ENCODE measurements at places on chromosomes 3 and 15.
A peak's percentile ranks its signal among the peaks of the same experiment; 100 is the strongest.

DNA sequence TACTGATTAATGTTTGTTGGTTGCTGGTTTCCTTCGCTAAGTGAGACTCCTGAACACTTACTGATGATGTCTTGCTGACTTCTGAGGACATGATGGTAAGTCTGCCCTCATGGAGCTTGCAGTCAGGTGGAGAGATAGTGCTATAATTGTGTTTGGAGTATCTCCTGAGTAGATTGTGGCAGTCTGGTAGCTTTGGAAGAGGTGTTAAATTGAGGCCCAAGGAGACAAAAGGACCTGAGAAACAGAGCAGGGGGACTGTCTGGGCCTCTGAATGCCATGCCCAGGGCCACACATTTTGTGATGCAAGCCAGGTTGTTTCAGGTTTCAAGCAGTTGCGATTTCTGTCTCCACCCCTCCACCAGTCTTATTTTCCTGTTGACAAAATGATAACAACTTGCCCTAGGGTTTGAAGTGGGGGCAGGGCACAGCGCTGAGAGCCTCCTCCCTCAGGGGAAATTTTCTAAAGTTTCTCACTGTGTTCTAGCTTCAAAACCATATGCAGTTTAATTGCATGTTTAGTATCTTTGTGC, 16.7 kb downstream of the SMAD3 start:
- no peak for DNase-seq

GRCh38 chr3:118436697-118437262, 597.9 kb downstream of the IGSF11 start:
- no peak for DNase-seq

DNA sequence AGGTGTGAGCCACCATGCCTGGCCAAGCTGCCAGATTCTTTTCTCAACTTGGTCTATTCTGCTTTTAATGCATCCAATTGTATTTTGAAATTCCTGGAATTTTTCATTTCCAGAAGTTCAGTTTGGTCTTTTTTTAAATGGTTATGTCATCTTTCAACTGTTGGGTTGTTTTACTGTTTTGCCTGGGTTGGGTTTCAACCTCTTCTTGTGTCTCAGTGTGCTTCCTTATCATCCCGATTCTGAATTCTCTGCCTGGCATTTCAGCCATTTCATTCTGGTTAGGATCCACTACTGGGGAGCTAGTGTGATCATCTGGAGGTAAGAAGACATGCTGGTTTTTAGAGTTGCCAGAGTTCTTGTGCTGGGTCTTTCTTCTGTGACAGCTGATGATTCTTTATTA, 61.5 kb downstream of the LRRC49 start:
- DNase-seq: no peak

DNA sequence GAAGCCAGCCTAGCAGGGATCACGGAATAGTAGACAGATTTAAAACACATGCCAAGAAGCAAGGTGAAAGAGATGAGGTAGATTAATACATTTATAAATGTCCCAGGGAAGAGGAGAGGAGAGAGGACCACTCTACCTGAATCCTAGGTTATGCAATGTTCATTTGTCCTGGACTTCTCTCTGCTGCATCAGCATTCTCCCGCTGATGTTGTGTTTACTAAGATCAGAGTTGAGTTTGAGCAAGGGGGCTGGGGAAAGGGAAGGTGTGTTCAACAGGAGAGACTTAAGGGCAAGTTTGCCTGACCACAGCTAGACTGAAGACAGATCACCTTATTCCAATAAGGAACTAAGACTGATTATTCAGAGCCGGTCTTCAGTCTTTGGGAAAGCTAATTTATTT, 1.1 kb upstream of the KPNA1 start:
- DNase-seq: no peak

DNA sequence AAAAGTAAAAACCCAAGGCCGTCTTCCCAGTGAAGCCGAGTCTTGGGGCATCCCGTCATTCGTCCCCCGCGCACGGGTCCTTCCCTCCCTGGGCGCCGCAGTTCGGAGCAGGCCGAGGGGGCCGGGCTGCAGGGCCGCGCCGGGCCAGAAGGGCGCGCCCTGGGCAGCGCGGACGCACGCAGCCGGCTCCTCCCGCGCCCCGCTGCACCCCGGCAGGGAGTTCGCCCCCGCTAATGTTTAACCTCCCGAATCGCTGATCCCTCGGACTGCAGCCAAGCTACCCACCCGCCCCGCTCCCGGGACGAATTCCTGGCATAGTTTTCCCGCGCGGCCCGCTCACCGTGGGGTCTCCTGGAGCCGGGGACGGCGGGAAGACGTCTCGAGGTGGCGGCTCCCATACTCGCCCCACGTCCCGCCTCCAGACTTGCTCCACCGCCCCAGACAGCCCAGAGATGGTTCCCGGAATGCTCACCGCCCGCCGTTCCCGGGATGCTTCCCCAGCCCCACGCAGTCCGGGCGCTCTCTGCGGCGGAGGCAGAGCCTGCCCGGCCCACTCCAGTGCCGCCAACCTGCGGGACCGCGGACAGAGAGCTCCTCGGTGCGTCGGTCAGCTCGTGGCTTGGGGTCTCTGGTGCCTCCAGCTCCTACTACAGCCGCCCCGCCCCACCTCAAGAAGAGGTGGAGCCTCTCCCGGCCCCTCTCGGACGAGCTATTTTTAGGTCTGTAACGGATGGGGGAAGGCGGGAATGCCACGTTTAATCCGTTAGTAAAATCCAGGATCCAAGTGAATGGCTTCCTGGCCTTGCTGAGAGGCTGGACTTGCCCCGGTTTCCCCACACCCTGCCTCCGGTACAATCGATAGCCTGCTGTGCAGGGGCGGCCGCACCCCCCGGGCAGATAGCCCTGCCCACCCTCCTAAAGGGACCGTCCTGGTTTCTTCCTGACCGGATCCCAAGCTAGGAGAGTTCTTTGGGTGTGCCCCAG, at the start of gene DZIP1L:
DZIP1L (minus strand) TSS at position 621 of the 984 bp plus-strand sequence. CDS start 11,637 bp downstream, outside the sequence.
- peak; percentile 38 for DNase-seq

- DNase-seq: peak; percentile 91
These were observed 39.0 kb downstream of the CYP11A1 start for GRCh38 chr15:74328331-74329056.

DNA sequence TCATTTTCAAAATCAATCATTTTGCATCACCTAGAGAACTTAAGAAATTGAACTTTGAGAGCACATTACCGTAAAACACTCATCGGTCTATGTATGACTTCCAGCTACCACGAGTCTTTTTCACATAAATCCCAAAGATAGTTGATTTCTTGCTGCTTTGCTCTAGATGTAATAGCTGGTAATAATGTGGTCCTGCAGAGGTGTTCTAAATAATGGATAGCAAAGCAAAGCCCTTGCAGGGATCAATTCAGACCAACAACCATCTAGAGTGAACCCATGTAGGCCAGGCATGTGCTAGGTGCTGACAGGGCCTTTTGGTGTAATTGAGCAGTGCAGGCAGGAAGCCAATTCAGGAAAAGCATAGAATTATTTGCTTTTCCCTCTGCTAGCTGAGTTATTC, 26.1 kb upstream of the C3orf80 start:
- no peak for DNase-seq

- no peak for DNase-seq
These were observed 376.3 kb downstream of the GAP43 start for GRCh38 chr3:115999613-116000012.

DNA sequence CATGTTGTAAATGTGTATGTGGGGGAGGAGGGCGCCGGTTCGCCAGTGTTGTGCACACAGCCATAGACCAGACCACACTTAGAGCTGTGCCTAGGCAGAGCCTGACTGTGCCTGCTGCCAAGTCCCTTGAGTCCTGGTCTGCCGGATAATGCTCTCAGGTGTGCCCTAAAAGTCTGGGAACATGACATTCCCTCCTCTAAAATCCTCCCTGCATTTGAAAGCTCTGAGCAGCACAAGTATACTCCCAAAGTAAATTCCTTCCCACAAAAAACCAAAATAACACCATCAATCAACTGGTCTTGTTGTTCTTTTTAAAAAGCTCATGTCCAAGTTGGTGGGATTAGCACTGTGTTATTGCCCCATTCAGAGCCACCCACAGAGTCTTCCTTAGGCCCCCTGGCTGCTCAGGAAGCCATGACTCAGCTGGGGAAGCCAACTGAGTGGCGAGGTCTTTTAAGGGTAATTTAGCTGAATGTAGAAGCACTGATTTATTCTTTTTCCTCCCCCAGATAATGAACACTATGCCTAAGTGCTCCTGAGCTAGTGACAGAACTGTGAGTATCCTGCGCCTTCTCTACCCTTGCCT, 147.8 kb upstream of the MCTP2 start:
- no peak for DNase-seq

DNA sequence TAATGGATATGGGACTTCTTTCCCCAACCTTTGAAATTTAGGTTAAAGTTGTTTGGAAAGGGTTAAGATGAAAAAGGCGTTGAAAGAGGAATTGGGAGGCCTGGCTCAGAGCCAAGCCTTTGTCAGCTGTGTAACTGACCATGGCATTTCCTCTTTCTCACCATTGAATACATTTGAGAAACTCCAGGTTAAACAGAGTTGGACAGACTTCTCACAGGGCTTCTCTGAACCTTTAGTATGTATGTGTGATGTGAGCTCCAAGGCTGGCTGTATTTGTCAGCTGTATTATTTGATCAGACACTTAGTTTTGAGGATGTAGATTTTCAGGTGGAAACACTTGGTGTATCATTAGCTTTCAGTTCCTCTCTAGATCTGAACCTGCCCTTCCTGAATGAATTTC, 136.4 kb upstream of the GOLGA6L4 start:
- DNase-seq: no peak

GRCh38 chr3:87260270-87260669, 16.1 kb downstream of the POU1F1 start:
- DNase-seq: no peak

- no peak for DNase-seq
These were observed 11.1 kb downstream of the GPR176 start for GRCh38 chr15:39909007-39909406.

DNA sequence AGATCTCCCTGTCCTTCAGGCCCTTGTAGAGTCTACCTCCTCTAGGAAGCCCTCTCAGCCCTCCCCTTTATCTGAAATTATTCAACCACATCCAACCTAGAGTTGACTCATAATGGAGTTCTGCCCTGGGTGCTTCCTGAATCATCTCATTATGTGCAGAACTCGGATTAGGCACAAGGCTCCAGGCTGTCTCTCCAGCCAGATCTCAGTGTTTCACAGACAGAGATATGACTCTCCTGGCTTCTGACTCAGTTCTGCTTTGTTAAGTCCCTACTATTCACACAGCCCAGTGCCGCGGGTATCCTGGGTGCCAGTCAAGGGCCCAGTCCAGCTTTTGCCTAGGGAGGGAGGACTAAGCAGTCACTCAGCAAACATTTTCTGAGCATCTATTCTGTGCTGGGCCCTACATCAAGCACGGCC, 9.3 kb downstream of the STRA6 start:
- no peak for DNase-seq

GRCh38 chr15:63234451-63234870, 42.9 kb upstream of the APH1B start:
- no peak for DNase-seq

DNA sequence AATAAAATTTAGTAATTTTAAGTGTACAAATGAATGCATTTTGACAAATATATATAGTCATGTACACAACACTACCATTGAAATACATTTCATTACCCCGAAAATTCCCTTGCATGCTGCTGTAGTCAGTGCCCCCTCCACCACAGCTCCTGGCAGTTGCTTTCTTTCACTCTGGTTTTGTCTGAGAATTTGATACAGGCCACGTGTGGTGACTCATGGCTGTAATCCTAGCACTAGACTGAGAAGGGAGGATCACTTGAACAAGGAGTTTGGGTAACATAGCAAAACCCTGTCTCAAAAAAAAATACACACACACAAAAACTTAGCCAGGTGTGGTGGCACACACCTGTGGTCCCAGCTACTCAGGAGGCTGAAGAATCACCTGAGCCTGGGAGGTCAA, 65.4 kb downstream of the TFRC start:
- DNase-seq: no peak

GRCh38 chr3:123872621-123873020, 11.5 kb downstream of the MYLK start:
- DNase-seq: no peak

Data from COR-L47 (cell line).